Hepatocyte (in vitro differentiated cells): ENCODE measurements at places on chromosomes 13 and 19. TPM values are rescaled to one million over a fixed set of nuclear protein-coding genes. Genes with fewer than 3 reads are reported as not detected.

Gene KLC3
- 3.3 and 5.5 TPM in 2 replicates for total RNA-seq

Gene IGFL4
- 1.1 and 1.8 TPM in 2 replicates for total RNA-seq

Gene SIGLEC5
- total RNA-seq: not detected in 2 replicates

Gene IZUMO4
- 0.44 and 1.4 TPM in 2 replicates for total RNA-seq

Gene CEACAM19
- 2.8 and 5.1 TPM in 2 replicates for total RNA-seq

Gene PRODH2
- 5.1 and 6.8 TPM in 2 replicates for total RNA-seq

GRCh38 chr19:49679771-49680413 is 2.8 kb downstream of the PRMT1 start:
- no peak for DNase-seq

GRCh38 chr13:32911506-32911905 is 104.7 kb upstream of the KL start:
- DNase-seq: peak; percentile 32

- DNase-seq: no peak
These were observed 99.2 kb upstream of the KLF5 start for GRCh38 chr13:72959643-72960042.

- DNase-seq: peak; percentile 48
These were observed 44.2 kb downstream of the TBC1D4 start for GRCh38 chr13:75437582-75438318.

- peak; percentile 81 for DNase-seq
These were observed 22.6 kb downstream of the ZSWIM4 start for GRCh38 chr19:13817615-13818371.

- peak; percentile 66 for DNase-seq
These were observed 2.6 kb downstream of the VSIG10L start for GRCh38 chr19:51339313-51339686.

- no peak for DNase-seq
These were observed 1.4 kb downstream of the U2AF1L4 start for GRCh38 chr19:35743640-35744429.

DNA sequence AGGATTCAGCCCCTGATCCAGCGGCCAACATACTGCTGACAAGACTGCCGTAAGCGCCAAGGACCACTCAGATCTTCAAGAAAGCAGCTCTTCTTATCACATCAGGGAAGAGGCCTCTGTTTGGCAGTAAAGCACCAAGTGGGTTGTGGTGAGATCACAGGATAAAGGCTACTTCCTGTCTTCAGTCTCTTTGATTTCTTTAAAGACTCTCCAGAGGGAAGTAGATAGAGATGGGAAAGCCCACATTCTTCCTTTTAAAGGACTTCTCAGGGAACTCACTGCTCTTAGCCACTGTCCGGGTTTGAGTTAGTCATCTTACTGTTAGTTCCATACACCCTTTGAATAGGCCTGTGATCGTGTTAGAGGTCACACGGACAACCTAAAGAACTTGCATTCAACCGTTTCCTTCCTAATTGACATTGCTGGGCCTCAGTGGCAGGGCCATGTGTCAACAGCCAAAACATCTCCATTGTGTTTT is 47.2 kb upstream of the POMP start:
- no peak for DNase-seq

DNA sequence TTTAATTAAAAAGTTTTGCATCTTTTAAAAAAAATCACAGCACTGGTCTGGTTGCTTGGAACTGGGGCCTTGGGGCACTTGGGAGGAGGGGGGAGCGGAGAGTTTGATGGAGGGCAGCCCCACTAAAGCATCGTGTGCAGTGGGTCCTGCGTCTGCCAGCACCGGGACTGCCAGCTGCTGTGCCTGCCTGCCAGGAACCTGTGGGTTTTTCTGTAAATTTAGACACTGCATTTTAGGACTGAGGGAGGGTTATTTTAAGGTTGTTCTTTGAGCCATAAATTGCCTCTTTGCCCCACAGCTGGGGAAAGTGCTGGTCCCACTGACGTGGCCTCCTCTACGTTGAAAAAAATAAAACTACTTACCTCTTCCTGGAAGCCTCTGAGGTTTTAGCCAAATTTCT is 2.9 kb downstream of the KLF2 start:
- no peak for DNase-seq

GRCh38 chr19:48351341-48351752 is 12.4 kb downstream of the TMEM143 start:
- DNase-seq: peak; percentile 70

DNA sequence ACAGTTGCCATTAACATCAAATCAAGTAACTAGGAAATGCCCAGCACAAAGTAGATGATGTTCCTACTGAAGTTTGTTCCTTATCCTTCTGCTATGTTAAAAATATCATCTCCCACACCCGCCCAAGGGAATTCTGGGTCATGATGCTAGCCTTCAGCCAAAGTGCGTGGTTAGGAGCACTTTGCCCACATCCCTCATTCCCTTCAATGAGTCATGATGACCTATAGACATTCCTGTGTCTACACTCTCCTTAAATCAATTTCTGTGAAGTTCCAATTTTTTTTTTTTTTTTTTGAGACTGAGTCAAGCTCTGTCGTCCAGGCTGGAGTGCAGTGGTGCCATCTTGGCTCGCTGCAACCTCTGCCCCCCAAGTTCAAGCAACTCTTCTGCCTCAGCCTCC is 17.0 kb downstream of the RXFP2 start:
- DNase-seq: no peak

DNA sequence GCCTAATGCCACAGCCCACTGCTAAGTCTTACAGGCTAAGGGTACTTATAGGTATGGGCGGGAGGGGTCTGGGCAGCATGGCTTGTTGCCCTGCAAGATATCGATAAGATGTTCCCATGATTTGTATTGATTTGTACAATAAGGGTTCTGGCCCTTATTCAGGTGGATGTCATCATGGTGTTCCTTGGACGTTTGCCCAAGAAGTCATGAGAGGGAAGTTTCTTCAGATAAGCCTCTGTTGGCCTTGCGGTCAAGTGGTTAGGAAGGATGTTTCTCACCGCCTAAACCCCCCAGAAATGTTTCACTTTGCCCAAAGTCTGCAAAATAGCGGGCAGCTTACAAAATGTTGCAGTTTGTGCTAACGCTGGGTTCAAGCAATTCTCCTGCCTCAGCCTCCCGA is 7.3 kb downstream of the PARP4 start:
- DNase-seq: no peak

- no peak for DNase-seq
These were observed 2557.4 kb downstream of the PCDH9 start for GRCh38 chr13:64672751-64673150.

DNA sequence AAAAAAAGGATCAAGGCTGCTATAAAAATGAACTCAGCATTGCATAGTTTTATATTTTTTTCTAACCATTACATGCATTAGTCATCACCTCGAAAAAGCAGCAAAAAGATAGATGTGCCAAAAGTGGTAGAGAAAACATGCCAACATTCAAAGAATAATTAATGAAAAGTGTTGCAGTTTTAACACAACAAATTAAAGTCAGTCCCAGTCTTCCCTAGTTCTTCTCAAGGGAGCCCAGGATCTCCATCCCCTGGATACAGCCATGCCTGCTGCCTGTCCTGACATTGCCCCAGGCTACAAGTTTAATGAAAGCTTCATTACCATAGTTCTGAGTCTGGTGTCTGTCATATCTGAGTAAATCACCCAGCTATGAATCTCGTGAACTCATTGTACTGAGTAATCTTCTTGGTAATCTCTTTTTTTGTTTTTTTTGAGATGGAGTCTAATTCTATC is 116.6 kb upstream of the KLF12 start:
- no peak for DNase-seq

DNA sequence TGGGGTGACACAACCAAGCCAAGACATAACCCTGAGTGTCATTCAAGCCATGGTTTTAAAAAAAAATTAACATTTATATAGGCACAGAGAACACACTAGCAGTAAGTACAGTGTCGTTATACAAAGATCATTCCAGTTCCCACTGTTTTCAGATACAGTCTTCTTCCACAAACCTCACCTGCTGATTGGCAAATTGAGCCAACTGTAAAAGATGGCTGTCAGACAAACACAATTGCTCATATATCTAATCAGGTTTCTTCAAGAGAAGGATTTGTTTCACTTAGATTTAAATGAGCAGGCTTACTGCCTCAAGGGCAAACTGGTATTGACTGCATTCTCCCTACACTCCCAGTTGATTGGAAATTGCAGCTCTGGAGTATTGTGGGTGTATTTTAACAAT is 308.9 kb downstream of the RBM26 start:
- DNase-seq: no peak

GRCh38 chr13:44803390-44803789 is 185.9 kb downstream of the NUFIP1 start:
- DNase-seq: no peak

DNA sequence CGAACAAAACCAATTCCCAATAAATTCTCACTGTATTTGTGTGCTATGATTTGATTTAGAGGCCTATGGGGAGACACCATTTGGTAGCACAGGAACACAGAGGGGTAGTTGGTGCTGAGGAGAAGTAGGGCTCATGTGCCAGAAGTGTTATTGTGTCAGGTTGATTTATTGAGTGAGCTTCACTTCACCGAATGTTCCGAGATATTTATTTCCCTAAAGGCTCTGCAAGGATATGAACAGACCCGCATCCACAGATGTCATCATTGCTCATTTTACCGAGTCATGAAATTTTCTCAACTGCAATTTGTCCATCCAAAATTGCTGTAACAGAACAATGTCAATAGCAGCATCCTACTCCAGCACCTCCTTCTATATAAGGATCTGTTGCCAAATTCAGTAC is 69.5 kb downstream of the DACH1 start:
- DNase-seq: no peak

GRCh38 chr19:1167687-1168571 is 6.1 kb downstream of the SBNO2 start:
- DNase-seq: no peak

DNA sequence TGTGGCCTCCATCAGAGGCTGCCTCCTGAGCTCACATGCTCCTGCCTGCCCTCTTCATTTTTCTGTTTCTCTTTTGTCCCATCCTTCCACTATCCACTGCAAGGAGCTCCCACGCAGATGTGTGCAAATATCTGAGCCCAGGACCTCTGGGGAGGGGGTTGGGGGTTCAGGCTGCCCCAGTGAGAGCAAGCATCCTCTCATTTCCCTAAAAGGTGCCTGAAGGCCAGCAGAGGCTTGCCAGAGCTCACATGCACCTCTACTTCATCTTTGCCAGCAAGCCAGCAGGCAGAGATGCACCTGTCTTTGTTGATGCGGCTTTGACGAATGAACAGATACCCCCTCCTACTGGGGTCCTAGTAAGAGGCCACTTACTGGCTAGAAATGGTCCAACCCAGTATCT is 128.8 kb downstream of the FGF9 start:
- no peak for DNase-seq

DNA sequence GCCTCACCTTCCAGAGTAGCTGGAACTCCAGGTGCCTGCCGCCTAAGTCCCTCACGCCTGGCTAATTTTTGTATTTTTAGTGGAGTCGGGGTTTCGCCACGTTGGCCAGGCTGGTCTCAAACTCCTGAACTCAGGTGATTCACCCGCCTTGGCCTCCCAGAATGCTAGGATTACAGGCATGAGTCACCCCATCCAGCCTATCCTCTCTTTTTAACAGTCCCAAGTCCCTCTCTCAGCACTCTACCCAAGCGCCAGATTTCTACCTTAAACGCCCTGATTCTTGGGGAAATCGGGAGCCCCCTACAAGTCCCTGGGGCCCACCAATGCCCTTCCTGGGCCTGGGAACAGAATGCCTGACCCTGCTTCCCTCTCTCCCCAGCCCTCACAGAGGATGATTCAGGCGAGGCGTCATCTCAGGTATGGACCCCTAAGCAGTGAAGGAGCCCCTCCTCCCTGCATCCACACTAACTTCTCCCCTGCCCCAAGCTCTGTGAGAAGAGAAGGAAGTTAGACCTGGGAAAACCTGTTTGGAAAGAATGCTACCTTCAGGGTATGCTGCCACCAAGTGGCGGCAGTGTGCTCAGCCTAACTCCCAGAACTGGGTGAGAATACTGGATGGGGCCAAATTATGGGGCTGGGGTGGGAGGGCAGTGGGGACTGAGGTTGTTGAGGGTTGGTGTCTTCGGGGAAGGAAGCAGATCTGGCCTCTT is 20.8 kb upstream of the EBI3 start:
- peak; percentile 55 for DNase-seq

GRCh38 chr19:51441410-51442390 is 16.6 kb downstream of the SIGLEC8 start:
- no peak for DNase-seq

- no peak for DNase-seq
These were observed 212.2 kb downstream of the NHLRC3 start for GRCh38 chr13:39250440-39250839.

DNA sequence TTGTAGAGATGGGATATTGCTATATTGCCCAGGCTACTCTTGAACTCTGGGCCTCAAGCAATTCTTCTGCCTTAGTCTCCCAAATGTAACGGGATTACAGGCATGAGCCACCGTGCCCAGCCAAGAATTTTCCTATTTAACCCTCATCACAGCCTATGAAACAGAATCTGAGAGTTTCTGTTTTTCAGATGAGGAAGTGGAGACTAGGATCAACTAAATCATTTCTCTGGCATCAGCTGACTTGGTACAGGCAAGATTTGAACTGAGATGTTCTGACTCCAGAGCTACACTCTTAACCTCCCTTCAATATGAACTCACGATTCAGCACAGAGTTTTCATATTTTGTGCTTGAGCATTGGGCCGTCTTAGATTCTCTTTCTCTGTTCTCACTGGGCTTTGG is 8.1 kb downstream of the ZNF460 start:
- DNase-seq: no peak

DNA sequence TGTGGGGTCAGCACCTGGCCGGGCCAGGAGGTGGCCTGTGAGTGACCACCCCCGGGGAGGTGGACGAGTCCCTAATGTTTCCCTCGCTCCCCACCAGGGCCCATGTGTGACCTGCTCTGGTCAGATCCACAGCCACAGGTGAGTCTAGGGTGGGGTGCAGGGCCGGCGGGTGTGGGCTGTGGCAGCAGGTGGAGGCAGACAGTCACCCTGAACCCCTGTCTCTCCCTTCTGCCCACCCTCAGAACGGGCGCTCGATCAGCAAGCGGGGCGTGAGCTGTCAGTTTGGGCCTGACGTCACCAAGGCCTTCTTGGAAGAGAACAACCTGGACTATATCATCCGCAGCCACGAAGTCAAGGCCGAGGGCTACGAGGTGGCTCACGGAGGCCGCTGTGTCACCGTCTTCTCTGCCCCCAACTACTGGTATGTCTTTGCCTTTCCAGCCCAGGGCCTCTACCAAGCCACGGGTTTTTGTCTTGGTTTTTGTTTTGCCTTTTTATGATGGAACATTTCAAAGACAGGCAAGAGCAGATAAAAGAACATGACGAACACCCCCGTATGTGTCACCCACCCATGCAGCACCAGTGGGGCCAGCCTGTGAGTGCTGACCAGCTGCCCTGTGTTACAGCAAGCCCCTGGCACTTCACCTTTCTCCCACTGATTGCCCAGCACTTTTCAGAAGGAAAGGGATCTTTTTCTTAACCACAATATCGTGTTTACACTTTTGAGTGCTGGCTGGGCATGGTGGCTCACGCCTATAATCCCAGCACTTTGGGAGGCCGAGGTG is 24.9 kb downstream of the CCDC8 start:
- peak; percentile 1 for DNase-seq

DNA sequence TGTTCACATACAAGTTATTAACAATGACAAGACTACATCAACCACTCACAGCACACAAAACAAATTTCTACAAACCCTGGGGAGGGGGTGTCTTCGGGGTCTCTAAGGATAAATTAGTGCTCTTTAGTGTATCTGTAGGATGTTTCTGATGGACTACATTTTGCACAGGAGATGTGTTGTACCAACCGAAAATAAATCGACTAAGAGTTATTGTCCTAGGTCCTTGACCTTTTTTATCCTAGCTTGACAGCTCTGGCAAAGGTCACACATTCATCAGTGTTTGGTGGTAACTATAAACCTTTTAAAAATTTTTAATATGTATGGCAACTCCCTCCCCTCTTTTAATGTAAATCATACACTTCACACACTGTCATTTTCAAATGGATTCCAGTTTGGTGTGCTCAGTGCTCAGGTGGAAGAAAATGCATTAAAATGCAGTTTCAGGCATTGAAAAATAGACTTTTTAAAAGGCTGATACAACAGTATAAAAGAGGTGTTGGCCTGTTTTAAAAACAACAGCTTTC is 7.7 kb downstream of the ZIC5 start:
- DNase-seq: no peak
